EL (cell line): ENCODE measurements at places on chromosomes 1 and 21.

GRCh38 chr1:77065693-77066342 lies 153.4 kb downstream of the PIGK start:
- no peak for DNase-seq

GRCh38 chr1:207284209-207284897 lies 37.1 kb upstream of the CD55 start:
- DNase-seq = no peak

- no peak for DNase-seq
These were observed 542.5 kb upstream of the PKN2 start for GRCh38 chr1:88141499-88142074.

DNA sequence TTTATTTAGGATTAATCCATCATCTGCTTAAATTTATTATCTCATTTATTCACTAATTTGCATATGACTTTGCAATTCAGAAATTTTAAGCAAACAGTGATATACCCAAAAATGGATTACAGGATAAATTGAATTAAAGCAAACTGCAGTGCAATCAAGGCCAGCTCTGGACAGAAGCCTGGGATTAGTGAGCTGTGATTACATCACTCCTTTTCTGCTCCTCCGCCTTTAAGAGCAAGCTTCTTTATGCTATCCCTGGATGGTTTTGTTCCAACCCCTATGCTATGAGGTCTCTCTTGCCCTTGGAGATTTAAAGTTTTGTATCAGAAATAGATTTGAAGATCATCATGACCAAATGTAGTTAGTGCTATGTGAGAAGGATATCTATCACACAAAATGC lies 32.6 kb downstream of the GPR52 start:
- DNase-seq = no peak

GRCh38 chr1:145716641-145717345 lies 2.5 kb upstream of the CD160 start:
- peak; percentile 63 for DNase-seq

- DNase-seq = no peak
These were observed 42.8 kb downstream of the ELK4 start for GRCh38 chr1:205589046-205589445.

DNA sequence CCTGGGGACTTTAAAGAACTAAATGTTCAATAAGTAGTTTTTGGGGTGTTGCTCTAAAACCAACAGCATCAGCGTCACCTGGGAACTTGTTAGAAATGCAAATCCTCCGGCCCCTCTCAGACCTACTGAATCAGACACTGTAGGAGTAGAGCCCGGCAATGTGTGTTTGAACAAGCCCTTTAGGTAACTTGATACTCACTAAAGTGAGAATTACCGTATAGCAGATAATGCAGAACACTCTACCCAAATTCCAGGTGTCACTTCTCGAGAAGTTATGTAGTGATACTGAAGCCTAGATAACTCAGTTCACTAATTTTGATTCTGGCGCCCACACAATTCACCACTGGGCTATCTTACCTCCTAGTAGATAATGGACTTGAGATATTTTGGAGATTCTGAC lies 3.7 kb upstream of the DPT start:
- DNase-seq = no peak

DNA sequence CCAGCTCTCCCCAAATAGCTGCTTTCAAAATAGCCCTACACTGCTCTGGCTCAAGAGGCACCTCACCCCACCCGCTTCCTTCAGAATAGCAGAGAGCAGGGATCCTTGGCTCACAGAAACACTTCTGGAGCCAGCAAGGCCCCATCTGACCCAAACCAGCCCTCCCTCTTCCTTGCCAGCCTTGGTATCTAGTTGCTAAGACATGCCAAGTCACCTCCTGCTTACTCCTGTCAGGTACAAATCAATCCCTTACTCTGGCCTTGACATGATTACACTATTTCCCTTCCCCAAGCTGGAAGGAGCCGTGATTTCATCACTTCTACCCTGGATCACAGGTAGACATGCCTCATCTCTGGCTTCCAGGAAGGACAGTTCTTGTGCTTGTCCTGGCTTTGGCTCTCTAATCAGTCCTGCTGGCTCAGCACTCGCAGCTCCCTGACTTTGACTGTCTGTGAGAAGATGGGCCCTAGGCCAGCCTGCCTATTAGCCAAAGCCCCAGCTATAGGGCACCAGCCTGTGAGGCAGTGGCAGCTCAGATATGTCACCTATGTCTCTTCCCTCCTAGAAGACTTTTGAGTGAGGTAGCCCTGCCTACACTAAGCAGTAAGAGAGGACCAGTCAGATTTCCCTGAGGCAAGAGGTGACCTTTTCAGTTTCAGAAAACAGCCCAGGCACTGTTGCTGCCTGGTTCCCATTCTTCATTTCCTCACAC lies 8.9 kb upstream of the MUTYH start:
- no peak for DNase-seq

GRCh38 chr1:72606216-72606810 lies 324.0 kb upstream of the NEGR1 start:
- no peak for DNase-seq

DNA sequence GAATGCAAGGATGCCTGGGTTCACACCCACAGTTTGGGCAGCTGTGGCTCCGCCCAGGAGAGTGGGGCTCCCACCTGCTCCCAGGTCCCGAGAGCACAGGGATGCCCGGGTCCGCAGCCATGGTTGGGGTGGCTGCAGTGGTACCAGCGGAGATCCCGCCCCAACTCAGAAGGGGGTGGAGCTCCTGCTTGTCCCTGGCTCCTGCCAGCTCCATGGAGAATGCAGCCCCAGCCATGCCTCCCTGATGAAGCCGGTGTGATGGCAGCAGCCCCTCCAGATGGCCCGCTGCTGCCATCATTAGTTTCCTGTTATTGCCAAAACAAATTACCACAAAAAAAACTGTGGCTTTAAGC lies 113.1 kb upstream of the RUNX3 start:
- no peak for DNase-seq

- no peak for DNase-seq
These were observed 18.1 kb downstream of the B3GALT5 start for GRCh38 chr21:39630827-39631226.

GRCh38 chr1:209900734-209901133 lies 37.3 kb upstream of the SYT14 start:
- DNase-seq = peak; percentile 79

DNA sequence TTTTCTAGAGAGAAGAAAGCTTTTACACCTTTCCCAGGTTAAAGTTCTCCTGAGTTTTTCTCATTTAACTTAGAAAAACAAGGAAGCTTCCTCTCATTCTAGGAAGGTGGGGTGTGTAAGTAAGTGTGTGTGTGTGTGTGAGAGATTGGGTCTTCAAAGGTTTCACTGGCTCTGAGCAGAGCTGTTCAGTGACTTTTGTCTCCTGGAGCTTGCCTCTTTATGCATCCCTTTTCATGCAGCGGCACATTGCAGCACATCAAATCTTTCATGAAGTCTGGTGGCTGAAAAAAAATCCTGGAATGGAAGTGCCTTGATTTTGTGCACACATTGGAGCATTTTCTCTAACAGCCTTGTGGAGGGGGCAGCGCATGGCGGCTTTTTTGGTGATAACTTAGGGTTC lies 3.4 kb downstream of the GPA33 start:
- no peak for DNase-seq

DNA sequence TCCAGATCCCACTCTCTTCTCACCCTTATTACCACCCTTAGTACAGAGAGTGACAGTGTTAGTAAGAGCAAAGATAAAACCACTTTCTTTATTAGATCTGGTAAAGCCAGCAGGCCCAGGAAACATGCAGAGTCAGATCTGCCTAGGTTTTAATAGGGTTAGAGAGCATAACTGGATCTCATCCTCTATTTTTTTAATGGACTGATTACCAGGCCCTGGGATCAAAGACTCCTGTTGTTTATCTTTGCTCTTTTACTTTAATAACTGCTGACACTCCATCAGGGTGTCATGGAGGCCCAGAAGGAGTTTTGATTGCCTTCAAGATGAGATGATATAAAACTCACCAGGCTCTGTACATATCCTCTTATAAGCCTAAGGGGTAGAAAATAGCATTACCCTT lies 45.3 kb upstream of the RGS5 start:
- DNase-seq = no peak

- no peak for DNase-seq
These were observed 39.0 kb upstream of the MAGOH start for GRCh38 chr1:53277326-53277725.

GRCh38 chr1:2315674-2316450 lies 75.5 kb downstream of the MORN1 start:
- DNase-seq = no peak

GRCh38 chr1:151993084-151993733 lies 450 bp downstream of the S100A10 start:
- DNase-seq = peak; percentile 46
